GM12892 (cell line): ENCODE measurements at places on chromosomes 16 and 17.

GRCh38 chr17:82434216-82434565, 15.8 kb upstream of the OGFOD3 start:
- DNase-seq, result no peak

DNA sequence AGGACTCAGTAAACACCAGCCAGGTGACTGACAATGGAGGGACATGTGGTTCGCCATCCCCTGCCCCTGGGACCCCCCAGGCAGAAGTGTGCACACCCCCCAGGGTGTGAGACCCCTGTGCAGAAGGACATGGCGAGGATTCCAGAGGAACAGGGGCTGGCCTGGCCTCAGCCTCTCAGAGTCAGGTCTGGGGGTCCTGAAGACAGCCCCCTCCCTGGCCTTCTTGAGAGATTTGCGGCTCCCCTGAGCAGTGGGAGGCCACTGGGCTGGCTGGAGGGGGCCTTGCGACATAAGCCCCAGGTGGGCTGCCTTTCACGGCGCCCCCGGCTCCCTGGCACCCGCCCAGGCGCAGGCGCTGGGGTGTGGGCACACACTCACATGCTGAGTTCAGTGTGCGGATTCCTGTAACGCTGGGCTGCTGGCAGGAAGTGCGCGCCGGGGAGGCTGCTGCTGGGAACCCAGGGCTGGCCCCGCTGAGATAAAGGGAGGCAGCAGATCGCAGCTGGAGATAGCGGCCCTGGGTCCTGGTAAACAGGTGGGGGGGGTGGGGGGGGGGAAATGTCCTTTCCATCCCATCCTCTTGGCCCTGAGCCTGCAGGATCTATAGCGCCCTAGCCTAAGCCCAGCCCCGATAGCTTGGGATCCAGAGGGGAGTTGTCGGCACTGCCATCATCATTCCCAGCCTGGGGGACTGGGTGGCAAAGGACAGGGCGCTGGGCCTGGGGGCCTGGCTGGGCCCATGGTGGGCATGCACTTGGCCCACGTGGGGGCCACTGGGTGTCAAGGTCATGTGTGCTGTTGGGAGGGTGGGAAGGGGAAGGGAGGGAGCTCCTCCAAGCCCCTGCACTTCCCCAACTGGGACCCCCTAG, 27.1 kb downstream of the TMEM235 start:
- no peak for DNase-seq

GRCh38 chr16:78147911-78148401, 48.5 kb downstream of the WWOX start:
- DNase-seq, result no peak

DNA sequence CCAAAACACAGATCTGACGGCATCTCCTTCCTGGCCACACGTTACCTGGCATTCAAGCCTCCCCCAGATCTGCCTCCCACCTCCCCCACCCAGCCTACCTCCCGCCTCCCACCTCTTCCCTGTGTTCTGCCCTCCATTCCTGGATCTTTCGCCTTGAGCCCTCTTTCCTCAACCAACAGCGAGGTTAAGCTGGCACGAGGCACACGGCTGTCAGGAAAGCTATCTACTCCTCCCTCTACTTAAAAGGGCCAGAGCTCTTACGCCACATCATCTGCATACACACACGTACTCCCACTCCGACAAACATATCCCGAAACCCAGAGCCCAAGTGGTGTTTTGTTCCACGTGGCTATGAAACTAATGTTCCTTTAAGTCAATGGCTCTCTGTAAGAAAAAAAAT, 18.0 kb downstream of the WDR45B start:
- DNase-seq, result no peak

DNA sequence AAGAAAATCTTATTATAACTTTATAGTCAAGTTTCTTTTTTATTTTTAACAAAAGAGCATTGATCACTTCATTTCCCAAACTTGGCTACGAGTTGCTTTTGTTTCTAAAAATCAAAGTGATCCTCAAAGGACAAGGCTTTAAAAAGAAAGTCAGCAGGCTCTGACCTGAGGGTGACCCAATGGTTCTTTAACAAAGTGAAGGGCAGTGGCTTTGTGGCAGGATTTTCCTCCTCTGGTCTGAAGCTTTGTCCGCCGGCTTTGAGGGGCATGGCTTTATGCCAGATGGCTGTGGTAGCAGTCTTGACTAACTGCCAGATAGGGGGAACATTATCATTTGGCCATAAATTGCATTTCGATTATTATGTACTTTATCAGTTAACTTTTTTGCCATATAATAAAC, 28.5 kb downstream of the IQCK start:
- no peak for DNase-seq

DNA sequence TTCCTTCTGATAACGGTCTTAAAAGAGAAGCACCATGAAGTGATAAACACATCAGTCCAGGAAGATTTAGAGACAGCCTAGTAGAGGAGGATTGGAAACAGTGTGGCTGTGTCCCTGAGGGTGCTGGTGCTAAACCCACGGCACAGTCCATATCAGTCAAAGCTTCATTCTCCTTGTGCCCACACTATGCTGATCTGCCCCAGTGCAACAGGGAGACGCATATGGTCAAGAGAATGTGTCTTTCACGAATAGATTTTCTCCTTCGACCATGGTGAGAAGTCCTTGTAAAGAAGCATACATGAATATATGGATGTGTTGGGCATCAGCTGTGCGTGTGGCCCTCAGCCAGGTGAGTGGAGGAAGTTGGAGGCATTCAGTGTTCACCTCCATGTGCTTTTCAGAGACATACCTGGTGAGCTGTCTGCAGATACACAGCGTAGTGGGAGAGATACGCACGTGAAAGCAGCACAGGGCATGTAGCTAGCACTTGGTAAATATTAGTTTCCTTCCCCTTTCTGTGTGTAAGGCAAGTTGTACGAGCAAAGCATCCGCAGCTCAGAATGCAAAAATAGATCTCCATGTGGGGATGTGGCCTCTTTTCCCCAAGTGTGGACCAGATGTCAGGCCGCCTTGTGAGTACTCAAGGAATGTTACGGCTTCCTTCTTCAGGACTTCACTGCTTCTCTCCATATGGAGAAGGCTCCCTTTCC, 29.4 kb downstream of the HLF start:
- DNase-seq, result no peak
